ENCODE measurements at places on chromosomes 2 and 18.

DNA sequence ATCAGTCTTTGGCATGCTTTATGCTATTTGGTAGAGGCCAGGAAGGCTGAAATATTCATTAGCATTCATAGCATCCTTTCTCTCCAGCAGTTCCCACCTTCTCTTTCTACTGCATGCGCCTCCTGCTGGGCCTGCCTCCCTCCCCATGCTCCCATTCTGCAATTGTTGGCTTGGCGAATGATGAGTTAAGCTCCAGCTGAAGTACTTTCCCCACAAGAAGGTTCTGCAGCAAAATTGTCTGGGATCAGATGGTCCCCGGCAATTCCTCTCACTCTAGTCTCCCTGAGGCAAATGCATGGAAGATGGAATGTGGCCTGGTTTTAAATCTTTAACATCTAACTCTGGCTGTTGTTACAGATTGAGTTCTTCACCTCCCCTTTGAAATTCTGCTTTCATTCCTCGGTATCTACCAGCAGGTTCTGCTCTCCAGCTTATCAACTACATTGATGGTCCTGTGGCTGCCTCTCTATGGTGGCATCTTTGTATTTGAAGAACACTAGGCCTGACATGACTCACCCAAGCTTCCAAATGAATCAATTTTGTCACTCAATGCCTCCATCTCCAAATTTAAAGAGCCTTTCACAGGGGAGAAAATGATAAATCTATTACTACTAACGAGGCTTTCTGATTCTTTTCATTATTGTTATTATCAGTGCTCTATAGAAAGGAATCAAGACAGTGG lies 55.9 kb downstream of the KCTD18 start:
- DNase-seq = no peak

DNA sequence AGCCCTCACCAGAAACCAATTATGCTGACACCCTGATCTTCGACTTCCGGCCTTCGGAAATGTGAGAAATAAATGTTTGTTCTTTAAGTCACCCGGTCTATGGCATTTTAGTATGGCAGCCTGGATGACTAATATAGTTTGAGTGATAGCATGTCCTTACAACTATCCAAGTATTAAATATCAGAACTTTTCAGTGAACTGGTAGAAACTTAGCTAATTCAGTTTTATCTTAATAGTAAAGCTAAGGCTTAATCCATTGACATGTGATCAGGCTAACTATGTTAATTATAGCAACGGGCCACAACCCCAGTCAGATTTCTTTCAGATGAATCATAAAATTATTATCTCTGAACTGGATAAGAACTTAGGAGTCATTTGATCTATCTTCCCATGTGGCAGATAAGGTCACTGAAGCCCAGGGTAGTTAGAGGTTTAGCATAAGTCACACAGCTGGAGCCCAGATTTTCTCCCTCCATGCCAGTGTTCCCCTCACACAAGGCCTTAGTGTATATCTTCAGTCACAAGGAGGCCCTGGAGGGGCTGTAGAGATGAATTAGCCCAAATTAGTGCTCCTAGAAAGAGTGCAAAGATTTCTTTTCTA lies 40.7 kb upstream of the UPP2 start:
- no peak for DNase-seq

- DNase-seq = no peak
Measured at GRCh38 chr18:62345909-62346308, 20.8 kb downstream of the TNFRSF11A start.

- DNase-seq = no peak
Measured at GRCh38 chr2:63486861-63487290, 101.4 kb downstream of the WDPCP start.

- DNase-seq = no peak
Measured at GRCh38 chr2:12651641-12652040, 65.1 kb upstream of the TRIB2 start.

DNA sequence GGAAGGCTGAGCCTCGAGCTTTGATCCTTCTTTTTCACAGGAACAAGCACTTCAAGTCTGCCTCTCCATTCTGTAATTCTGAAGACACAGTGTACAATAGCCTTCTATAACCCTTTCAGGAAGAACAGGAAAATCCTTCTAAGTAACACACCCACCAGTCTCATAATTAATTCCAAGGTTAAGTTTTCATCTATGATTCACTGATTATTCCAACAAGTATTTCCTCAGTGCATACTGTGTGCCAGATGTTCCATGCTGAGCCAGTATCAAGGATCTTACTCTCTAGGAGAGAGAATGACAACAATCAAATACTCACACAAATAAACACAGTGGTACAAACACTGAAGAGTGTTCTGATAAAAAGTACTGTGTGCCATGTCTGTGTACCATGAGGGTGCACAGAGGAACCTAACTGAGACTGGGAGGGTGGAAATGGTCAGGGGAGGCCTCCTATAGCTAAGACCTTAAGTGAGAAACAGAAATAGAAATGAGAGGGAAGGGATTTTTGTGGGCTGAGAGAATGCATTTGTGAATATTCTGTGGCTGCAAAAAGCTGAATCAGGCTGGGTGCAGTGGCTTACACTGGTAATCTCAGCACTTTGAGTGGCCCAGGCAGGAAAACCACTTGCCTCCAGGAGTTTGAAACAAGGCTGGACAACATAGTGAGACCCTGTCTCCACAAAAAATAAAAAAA lies 7.3 kb upstream of the MTLN start:
- DNase-seq = no peak

DNA sequence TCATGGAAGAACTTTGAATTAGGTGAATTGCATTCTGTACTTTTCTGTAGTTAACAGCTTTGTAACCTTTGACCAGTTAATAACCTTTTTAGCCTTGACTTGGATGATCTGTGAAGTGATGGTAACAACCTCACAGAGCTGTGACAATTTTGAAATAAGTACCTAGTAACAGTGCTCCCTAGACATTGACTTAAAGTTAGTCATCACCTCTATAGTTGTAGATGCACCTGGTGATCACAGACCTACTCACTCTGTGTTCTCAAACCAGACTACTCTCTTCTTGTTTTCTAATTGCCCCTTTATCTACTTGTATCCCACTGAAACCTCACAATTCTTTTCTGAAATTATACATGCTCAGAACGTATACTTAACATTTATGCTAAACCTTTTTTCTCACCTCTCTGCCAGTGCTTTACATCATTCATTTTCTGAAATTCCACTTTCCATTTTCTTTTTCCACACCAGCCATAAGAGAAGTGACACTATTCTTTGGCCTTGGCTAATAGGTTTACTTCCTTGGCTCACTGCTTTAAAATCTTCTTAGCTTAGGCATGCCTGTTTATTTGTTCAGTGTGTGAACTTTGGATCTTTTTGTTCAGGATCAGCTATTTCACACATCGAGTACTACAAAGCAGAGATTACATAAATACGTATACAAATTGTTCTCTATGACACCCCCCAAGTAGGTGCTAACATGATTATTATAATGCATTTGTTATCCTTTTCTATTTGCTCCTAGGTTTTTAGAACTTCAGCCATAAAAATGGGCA lies 9.3 kb downstream of the YPEL5 start:
- no peak for DNase-seq

All from DND-41 (cell line).